ENCODE measurements at places on chromosomes 7 and 10. TPM values are rescaled to one million over a fixed set of nuclear protein-coding genes. Genes with fewer than 3 reads are reported as not detected.

GRCh38 chr10:80504897-80505465, 32.7 kb upstream of the SH2D4B start:
- no peak for DNase-seq

DNA sequence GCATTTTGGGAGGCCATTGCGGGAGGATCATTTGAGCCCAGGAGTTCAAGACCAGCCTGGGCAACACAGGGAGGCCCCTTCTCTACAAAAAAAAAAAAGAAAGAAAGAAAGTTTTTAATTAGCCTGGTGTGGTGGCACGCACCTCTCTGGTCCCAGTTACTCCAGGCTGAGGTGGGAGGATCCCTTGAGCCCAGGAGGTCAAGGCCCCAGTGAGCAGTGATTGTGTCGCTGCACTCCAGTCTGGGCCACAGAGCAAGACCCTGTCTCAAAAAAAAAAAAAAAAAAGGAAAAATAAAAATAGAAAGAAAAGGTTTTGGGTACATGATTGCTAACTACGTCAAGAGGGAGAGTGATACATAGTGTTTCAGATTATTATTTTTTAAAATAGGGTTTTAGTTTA, 2.0 kb upstream of the USP54 start:
- DNase-seq: no peak

DNA sequence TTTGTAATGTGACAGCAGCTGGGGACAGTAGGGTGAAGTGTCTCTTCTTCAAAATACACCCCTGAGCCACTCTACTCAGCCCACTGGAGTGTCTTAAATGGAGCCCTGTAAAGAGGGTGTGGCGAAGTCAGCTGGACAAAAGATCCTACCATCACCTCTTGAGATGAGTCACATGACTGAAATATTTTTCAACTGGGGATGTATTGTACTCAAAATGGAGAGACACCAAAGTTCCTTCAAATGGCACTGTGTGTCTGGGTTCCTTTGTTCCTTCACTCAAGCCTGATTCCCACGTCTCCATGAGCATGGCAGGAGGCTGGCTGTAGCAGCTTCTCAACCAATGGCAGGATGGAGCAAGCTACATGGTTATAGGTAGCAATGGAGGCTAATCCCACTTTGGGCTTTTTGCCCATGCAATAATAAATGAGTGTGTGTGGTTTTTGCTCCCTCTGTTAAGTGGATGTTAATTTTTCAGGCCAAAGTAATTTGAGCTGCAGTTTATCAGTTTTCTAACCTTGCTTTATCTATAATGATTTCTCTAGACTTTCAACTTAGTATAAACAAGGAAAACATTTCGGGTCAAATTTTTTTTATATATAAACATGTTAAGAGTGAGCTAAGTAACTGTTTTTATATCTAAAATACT, 68.2 kb downstream of the CLEC2L start:
- DNase-seq: no peak

DNA sequence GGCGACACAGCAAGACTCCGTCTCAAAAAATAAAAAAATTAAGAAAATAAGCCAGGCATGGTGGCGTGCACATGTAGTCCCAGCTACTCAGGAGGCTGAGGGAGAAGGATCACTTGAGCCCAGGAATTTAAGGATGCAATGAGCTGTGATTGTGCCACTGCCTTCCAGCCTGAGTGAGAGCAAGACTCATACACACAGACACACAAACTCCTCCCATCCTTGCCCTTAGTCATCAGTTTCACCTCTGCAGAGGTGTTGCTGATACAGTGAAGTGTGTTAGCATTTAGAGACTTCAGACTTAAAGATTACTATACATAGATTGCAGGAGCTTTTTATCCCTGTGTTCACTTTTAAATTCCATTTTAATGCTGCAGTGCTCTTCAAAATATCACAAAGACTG, 5.5 kb upstream of the H2AZ2 start:
- no peak for DNase-seq

DNA sequence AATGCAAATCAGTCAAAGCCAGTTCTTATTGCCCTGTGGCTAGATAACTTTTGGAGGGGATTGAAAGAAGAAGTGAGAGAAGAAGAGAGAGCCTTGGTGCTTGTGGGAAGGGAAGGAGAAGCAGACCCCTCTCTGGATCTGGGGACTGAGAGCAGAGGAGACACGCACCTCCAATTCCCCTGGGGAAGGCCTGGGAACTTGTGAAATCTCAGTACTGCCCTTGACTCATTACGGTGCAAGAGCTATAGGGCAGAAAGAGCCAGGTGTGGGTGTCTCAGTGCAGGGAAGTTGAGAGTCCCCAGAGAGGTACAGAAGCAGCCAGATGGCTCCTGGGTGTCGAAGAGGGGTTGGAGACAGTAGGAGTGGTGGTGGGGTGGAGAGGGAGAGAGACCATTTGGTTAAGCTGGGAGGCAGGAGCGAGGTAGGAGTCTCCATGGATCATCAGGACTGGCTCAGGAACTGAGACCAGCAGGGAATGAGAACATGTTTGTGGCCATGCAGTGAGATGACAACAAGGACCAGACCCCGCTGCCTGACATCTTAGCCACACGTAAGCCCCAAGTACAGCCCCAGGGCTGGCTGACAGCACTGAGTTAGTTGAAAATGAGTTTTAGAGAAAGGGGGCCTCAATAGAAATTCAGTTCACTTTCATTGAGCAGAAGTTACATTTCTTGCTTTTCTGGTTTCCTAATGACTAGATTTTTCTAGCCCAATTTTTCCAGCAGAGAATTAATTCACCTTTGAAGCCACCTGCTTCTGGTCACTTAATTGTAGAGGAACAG, 238.2 kb downstream of the BUB3 start:
- no peak for DNase-seq

DNA sequence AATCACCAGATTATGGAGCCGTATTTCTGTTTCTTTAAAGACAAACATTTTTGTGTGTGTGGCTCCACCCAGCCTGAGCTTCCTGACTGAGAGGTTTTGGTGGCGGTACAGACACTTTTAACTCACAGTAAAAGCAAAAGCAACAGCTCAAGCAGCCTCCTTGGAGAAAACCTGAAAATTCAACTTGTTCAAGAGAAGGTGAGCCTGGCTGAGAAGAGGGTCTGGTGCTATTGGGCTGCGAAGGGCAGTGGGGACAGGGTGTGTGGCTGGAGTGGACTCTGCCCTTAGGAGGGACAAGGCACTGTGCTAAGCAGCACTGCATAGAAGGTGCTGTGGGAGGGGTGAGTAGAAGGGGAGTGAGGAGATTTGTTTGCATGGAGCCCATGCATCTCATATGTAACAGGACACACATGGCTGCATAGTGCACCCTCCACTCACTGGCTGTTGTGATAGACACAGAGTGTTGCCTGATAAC, at the start of gene GIMAP7:
Gene GIMAP7 (plus strand): TSS at position 125 of the 475 bp plus-strand sequence. CDS start 5,103 bp downstream, outside the sequence.
- DNase-seq: no peak

GRCh38 chr7:84394219-84394618, 199.6 kb upstream of the SEMA3A start:
- no peak for DNase-seq

- DNase-seq: no peak
These were observed 8.6 kb upstream of the CCDC7 start for GRCh38 chr10:32437334-32437733.

- DNase-seq: no peak
These were observed 79.2 kb downstream of the EPDR1 start for GRCh38 chr7:37999673-38000072.

GRCh38 chr7:51261117-51261835, 55.3 kb downstream of the COBL start:
- DNase-seq: no peak

DNA sequence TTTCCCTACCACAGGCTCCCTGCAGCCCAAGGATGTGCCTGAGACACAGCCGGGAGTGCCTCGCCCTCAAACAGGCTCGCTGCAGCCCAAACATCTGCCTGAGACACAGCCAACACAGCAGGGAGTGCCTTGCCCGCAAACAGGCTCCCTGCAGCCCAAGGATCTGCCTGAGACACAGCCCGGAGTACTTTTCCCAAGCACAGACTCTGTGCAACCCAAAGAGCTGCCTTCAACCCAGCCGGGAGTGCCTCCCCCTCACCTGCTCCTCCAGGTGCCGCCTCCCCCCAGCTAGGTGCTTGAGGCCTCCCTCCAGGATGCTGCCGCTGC, 42.9 kb downstream of the ANTXRL start:
- DNase-seq: no peak

DNA sequence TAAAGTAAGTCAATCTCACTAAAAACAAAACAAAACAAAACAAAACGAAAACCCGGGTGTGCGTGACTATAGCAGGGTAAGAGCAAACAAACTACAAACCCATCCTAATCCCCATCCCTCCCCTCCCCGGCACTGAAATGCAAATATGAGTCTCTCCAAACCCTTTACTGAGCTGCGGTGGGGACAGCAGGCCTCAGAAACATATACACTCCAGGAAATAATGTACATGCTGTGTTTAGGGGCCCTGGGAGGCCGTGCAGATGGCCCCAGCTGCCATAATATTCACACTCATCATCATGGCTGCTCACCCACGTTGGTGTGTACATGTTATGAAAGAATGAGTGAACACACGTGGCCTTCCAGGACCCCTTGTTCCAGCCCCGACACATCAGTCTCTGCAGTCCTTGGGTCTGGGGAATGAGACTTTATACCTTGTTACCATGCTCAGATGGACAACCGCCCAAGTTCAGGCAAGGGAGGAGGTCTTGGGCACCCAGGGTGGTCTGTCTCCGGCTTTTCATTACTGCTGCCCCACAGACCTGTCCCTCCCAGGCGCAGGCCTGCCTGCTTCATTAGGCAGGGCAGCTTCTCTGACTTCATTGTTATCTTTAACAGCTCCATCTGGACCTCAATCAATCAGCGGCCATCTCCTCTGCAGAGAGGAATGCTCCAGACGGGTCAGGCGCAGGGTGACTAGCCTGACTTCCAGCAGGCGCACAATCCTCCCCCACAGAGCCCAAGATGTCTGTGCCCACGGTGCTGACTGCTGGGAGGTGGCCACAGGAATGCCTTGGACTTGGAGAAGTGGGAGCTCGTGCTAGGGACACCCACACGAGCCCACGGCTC, 20.6 kb downstream of the HSPA12A start:
- no peak for DNase-seq

- DNase-seq: no peak
These were observed 3.1 kb downstream of the CD36 start for GRCh38 chr7:80641548-80641947.

GRCh38 chr7:954330-955238, at the start of gene ADAP1:
TSS of gene ADAP1 (minus strand) at chr7:954680. CDS start at chr7:954477, 203 bp downstream.
- DNase-seq: no peak

DNA sequence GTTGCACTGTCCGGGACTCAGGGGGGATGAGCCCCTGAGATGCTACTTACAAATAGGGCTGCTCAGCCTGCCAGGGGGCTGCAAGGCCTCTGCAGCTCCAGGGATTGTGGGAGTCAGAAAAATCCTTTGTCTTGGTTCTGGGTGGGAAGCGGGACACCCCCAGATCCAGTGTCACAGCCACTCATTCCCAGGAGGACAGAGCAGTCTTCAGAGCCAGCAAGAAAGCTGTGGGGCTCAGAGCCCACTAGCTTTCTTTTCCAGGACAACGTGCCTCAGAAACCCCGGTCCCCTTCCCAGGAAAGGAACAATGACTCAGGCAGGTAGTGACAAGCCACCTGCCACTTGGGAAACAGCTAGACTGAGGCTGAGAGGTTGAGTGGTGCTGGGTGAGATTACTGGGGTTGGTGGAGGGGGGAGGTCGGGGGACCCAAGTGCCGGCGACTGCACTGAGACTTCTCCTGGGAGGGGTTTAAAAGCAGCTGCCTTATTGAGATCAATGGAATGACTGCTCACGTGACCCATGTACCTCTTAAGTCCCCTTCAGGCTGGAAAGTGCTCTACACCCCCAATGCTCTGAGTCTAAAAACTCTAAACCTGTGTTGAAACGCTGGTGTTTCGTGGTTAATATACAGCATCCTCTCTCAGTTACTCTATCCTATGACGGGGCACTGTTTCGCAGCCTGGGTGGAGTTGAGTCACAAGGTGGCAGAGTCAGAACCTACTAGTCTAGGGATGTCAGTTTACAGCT, 123.6 kb downstream of the UBE2H start:
- no peak for DNase-seq

DNA sequence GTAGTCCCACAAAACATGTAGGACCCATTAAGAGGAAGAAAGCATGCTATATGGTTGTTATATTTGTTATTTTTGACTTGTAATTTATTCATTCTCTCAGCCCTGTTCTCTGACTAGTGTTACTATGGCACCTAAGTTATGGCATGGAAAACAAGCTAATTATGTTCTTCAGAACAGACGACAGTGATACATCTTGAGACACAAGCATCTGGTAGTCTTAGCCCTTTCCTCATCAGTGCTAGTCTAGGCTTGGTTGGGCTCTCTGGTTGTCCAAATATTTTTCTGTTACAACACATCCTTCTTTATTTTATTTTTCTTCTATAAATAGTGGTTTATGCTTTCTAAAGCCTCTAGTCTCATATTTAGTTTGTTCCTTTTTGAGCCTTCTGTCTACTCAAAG, 308.3 kb upstream of the KAT6B start:
- no peak for DNase-seq

DNA sequence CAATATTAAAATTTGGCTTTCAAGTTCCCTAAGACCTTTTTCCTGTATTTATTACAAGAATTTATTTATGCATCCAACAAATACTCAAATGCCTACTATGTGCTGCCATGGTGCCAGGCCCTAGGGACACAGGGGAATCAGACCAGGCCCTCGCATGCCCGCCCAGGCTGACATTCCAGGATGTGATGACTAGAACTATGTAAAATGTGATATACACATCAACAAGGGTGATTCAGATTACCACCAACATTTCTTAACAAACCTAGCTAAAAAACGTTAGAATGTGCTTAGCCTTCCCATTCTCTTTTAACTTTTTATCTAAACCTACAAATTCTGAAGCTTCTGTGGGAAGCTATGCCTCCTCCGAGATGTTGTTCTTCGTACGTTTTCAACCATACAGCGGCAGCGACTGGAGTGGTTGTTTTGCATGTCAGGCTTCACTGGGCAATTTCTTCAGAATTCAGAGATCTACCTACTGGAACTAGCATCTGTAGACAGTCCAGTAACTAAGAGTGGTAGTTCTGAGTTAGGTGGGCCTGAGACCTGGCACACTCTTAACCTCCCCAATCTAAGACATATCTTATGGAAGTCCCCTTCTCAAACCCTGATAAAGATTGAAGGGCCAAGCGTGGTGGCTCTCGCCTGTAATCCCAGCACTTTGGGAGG, 22.1 kb downstream of the GNA12 start:
- DNase-seq: no peak

- no peak for DNase-seq
These were observed 11.9 kb upstream of the OPTN start for GRCh38 chr10:13087986-13088618.

DNA sequence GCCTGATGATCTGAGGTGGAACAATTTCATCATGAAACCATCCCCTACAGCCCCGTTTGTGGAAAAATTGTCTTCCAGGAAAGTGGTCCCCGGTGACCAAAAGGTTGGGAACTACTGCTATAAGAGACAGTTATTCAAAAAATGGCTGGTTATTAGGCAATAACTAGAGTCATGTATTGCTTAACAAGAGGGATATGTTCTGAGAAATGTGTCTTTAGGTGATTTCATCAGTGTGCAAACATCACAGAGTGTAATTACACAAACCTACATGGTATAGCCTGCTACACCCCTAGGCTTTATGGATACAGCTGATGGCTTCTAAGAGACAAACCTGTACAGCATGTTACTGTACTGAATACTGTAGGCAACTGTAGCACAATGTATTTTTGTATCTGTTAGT, 71.3 kb upstream of the CSTF2T start:
- no peak for DNase-seq

GRCh38 chr10:101008823-101009423, 9.3 kb downstream of the LZTS2 start:
- no peak for DNase-seq

The FEZF1 gene
- total RNA-seq: not detected

The MEOX2 gene
- 0.66 TPM for total RNA-seq

The ST7 gene
- total RNA-seq: 24.6 TPM

The CARD11 gene
- 2.0 TPM for total RNA-seq

The RBP3 gene
- not detected for total RNA-seq

The MNX1 gene
- 14.3 TPM for total RNA-seq

The GALNT11 gene
- 54.4 TPM for total RNA-seq

The SEMA3C gene
- 3.0 TPM for total RNA-seq
